HFFc6 (cell line): ENCODE measurements at places on chromosomes 11 and 22. TPM values are rescaled to one million over a fixed set of nuclear protein-coding genes. Genes with fewer than 3 reads are reported as not detected.

The SLC6A5 gene
- total RNA-seq = not detected in 3 replicates

DNA sequence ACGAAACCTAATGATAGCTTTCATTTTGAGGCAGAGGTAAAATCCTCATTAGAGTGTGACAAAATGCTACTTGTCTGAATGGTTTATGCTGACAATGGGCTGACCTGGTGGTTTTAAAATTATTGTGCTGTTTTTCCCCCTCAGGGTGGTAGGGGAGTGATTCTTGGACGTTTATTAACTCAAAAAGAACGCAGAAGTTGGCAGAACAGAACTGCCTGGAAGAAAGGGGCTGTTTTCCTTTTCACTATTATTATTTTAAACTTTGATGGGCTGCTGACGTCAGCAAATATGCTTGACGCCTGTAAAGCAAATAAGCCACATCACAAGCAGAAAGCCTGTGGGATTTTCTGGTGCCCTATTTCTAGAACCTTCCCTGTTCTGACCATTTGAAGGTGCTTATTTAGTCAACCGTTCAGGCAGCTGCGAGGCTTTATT, 4.0 kb downstream of the RASSF10 start:
- no peaks in the 10 kb centered on the region for H3K4me1 ChIP-seq
- no peak for DNase-seq
- no peak overlapping the region for H3K27ac ChIP-seq
- no peak overlapping the region for H3K4me3 ChIP-seq
- no peaks in the 10 kb centered on the region for H3K36me3 ChIP-seq
- peaks cover 48% of the 10 kb centered on the region for H3K27me3 ChIP-seq

The DERL3 gene
- 0.21 to 0.72 TPM (median 0.46 TPM) in 3 replicates for total RNA-seq

The AQP11 gene
- total RNA-seq = 1.3 and 1.8 TPM in 2 replicates

The NPAS4 gene
- 0.10 to 0.35 TPM (median 0.27 TPM) in 3 replicates for total RNA-seq
